GM04504 (cell line): ENCODE measurements at places on chromosomes 5 and 9.

GRCh38 chr9:135463140-135463539 is 16.4 kb upstream of the PPP1R26 start:
- peak; percentile 14 for DNase-seq

DNA sequence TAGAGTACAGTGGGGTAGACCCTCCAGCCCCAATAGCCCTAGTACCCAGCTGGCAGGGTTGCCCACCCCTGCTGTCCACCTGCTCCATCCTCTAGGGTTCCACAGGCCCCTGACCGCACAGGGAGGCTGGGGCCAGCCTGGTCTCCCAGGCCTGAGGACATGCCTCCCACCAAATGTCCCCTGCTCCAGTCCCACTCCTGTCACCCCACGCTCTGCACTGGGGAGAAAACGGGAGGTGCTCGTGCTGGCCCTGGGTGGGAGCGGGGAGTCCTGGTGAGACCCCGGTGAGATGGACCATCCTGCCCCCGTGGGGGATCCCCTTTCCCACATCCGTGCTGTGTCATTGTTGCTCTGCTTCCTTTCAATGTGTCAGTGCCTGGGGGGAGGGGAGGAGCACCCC is 12.1 kb downstream of the CPLX2 start:
- no peak for DNase-seq

DNA sequence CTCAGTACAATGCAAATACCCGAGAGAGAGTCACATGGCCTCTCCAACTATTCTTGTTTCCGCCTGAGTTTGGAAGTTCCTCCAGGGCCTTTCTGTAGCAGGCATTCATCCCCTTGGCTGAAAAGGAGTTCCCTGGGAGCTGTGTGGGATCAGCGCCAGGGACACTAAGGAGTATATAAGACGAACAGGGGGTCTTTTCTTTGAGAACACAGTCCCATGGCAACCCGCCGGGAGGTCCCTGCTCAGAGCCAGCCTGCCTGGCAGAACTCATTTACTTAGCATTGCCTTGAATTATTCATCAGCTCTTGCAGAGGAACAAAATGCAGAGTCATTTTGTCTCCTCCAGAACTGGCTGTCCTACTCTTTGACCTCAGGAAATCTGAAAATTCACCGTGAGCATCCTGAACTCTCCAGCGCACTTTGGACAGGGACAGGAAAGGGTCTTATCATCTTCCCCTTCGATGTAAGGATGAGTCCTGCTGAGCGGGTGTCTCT is 120.4 kb upstream of the OSMR start:
- no peak for DNase-seq

- DNase-seq = no peak
Measured at GRCh38 chr9:98289614-98290201, 34.3 kb upstream of the TBC1D2 start.

GRCh38 chr9:137194909-137195308 is 5.6 kb downstream of the TPRN start:
- DNase-seq = no peak

GRCh38 chr5:181088289-181088688 is 42.7 kb downstream of the OR2V1 start:
- DNase-seq = no peak

DNA sequence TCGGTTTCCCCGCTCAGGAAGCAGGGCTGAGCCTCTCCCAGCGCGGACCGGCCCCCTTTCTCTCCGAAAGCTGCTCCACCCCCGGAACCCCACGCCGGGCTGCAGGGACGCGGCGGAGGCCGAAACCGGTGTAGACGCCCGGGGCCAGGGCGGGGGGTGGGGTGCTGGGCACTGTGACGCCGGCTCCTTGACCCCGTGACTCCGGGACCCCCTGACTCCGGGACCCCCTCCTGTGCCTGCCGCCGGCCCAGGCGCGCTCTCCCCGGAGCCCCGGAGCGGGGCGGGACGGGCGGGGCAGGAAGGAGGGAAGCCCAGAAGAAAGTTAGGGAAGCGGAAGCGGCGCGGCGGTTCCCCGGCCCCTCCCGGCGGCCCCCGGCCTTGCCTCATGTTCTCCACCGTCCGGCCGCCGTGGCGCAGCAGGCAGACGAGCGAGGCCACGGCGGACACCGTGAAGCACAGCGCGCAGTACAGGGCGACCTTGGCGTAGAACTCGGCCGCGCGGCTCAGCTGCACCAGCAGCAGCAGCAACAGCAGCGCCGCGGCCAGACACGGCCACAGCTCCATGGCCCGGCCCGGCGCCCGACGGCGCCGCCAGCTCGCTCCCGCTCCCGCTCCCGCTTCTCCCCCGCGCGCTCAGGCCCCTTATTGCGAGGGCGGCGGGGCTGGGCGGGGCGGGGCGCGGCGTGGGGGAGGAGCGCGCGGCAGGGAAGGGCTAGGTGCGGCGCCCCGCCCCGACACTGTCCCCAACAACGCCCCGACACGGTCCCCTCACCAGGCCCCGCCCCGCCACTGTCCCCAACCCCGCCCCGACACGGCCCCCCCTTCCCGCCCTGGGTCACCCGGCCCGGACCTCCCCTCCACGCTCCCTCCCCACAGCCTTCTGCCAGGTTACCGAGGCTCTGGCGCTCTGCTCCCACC is at the start of gene AGPAT2:
TSS of gene AGPAT2 (minus strand) at position 664 of the 918 bp plus-strand sequence. CDS start at position 564, 100 bp downstream.
- DNase-seq = no peak

- DNase-seq = no peak
Measured at GRCh38 chr5:1436036-1436435, 9.2 kb downstream of the SLC6A3 start.

- no peak for DNase-seq
Measured at GRCh38 chr5:73422164-73422563, 26.4 kb downstream of the FOXD1 start.

DNA sequence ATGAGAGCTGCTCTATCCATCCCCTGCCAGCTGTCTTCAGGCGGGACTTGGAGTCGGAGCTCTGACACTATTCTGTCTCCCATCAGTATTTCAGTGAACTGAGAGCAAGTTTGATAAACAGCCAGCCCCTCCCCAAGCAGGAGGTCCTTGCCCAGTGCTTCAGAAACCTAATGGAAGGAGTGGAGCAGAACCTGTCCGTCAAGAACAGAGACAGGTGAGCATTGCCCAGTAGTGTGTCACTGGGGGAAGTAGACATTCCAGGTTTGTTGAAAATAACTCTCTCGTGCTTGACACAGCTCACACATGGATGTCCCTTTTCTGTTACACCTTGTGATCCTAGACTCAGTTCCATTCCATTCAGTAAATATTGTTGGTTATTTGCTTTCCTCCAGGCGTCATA is 13.2 kb upstream of the TLX3 start:
- DNase-seq = no peak

DNA sequence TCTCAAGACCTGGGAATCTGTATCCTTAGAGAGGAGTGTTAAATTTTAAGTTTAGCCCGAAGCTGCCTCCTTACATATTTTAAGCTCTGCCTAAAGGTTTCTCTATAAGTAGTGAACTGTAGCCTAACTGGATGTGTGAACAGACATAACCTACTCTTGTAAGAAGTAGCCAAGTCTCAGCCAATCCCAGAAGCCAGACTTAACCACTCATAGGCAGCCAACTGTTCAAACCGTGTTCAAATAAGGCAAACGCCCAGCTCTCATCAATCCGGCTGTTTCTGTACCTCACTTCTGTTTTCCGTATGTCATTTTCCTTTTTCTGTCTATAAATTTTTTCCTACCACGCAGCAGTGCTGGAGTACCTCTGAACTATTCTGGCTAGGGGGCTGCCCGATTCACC is 58.7 kb upstream of the HRH2 start:
- DNase-seq = no peak

DNA sequence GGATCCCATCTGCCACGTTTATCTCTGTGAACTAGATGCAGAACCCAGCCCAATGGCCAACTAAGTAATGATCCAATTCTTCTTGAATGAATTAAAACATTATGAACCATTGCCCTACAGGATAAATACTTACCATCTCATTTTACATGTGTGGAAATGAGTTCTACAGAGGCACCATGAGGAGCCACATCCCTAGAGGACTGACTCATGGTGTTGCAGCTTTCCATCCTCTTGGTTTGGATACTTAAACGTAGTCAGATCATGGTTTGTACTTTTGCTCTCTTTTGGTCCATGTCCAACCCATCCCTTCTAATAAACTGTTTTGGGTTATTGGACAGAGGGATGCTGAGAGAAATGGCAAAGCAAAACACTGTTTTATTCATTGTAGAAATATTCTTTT is 484.8 kb downstream of the EBF1 start:
- no peak for DNase-seq

GRCh38 chr9:4126184-4126865 is 173.5 kb downstream of the GLIS3 start:
- DNase-seq = peak; percentile 58

- DNase-seq = no peak
Measured at GRCh38 chr5:40401284-40402006, 278.3 kb upstream of the PTGER4 start.

DNA sequence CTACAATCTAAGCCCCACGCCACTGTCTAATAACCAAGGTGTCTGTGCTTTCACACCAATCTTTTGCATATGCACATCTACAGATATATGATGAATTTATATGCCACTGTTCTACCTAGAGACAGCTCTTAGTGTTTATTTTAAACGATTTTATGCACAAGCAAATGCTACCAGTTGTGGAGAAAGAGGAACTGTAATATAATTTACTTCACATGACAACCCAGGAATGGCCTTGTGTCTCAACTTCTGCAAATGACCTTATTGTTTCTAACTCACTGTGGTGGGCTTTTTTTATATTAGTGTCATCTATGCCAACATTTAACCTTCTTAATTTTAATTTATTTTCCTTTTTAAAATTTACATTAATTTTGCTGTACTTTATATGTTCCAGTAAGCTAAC is 531.1 kb upstream of the TLE4 start:
- no peak for DNase-seq

DNA sequence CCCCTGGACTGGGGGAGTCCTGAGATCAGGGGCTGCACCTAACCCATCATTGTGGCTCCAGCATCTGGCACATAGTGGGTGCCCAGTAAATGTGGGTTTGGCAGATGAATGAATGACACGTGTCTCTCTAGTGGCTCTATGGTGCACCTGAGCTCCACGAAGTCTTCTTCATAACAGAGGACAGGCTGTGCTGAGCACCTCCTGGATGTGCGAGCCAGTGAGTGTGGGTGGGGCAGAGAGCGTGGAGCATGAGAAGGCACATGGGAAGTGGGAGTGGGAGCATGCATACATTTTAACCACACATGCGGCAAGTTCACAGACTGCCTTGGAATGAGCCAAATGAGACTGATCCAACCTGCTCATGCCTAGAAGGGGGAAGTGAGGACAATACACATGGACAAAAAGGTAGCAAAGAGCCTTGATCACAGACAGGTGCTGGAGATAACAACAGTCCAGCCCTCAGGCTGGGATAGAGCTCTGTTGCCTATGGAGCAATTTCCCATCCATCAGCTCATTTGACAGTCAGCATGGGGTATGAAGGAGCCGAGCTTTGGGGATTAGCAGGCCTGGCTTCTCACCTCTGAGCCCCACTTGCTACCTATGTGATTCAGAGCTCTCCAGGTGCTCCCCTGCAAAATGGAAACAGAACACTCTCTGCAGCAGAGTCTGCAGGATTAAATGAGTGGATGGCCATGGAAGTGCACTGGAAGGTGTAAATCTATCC is 76.2 kb upstream of the TBC1D2 start:
- no peak for DNase-seq

- no peak for DNase-seq
Measured at GRCh38 chr9:85224301-85224700, 517.5 kb downstream of the AGTPBP1 start.

DNA sequence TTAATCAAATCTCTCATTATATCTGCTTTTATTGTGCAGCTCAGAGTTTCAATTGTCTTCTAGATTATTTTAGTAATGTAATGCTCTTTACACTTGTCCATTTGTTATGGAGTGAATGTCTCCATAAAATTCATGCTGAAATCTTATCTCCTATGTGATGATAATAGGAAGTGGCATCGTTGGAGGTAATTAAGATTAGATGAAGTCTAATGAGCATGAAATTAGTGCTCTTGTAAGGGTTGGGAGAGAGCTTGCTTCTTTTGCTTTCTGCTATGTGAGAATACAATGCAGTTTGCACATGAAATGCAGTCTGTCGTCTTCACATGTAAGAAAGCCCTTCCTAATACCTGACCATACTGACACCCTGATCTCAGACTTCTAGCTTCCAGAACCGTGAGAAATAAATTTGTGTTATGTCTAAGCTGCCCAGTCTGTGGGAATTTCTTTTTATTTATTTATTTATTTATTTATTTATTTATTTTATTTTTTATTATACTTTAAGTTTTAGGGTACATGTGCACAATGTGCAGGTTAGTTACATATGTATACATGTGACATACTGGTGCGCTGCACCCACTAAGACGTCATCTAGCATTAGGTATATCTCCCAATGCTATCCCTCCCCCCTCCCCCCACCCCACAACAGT is 1399.2 kb upstream of the CDH6 start:
- DNase-seq = no peak

DNA sequence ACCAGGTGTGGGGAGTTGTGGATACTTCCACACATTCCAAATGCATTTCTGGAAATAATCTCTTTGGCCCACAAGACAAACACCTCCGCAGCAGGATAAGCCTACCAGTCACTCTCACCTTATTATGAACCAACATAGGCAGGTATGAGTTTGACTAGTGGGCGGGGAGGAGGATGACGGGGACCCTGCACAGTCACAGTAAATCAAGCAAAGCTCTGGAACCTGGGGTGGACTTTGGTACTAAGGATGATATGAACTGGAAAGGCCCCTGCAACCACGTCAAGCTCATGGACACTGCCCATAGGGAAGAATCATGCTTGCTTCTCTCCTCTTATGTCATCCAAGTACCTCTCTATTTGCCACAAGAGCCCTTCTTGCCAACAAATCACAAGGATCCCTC is 259.4 kb downstream of the HSPA4 start:
- no peak for DNase-seq

- DNase-seq = no peak
Measured at GRCh38 chr5:14134771-14135170, 8.4 kb upstream of the TRIO start.

DNA sequence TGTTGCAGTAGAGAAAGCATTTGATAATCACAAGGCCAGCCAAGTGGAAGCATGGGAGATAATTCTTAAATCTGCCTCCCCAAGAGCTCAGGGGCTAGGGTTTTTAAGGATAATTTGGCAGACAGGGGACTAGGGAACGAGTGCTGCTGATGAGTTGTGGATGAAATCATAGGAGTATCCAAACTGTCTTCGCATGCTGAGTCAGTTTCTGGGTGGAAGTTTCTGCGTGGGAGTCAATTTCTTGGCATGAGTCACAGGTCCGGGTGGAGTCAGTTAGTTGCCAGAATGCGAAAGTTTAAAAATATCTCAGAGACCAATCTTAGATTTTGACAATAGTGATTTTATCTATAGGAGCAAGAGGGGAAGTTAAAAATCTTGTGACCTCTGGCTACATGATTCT is 112.6 kb downstream of the TMC1 start:
- peak; percentile 22 for DNase-seq

- no peak for DNase-seq
Measured at GRCh38 chr5:11387382-11387781, 516.9 kb downstream of the CTNND2 start.
